ENCODE measurements at places on chromosomes 2 and 18.

GRCh38 chr2:196293751-196294515 lies 122.6 kb upstream of the STK17B start:
- DNase-seq: no peak

DNA sequence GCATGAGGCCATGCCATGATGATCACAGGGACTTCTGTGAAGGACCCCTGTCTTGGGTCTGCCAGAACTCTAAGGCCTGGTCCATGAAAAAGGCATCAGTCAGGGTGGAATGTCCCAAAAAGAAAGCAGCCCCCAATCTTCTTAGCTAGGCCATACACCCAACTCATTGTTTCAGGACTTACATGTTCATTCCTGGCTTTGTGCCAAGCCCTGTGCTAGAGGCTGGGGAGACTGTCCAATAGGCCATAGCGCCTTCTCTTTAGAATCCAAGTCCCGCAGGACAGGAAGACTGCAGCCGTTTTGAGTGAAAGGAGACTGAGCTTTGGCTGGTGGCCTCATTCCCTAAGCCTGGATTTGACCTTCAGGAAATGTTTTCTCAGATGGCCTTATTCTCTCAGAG lies 247.3 kb downstream of the PRKCE start:
- DNase-seq: no peak

- DNase-seq: no peak
Observed at GRCh38 chr2:38533757-38534545, 68.8 kb downstream of the HNRNPLL start.

DNA sequence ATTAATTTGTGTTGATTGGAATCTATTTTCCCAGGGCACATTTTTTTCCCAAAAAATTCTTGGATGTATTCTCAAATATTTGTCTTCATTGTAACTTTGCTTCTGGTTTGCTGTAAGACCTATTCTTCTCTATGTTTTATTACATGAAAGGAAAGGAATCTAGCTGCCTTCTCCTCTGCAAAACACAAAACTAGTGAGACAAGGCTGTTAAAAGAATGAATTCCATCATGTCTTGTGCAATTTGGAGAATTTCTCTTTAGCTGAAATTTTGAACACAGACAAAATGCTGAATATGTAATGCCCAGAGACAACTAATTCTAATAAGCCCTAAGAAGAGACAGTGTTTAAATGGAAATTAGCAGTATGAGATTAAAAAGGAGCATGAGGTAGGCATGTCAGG lies 275.9 kb downstream of the CDH20 start:
- no peak for DNase-seq

GRCh38 chr18:76708722-76709353 lies 113.5 kb upstream of the ZNF236 start:
- DNase-seq: no peak

DNA sequence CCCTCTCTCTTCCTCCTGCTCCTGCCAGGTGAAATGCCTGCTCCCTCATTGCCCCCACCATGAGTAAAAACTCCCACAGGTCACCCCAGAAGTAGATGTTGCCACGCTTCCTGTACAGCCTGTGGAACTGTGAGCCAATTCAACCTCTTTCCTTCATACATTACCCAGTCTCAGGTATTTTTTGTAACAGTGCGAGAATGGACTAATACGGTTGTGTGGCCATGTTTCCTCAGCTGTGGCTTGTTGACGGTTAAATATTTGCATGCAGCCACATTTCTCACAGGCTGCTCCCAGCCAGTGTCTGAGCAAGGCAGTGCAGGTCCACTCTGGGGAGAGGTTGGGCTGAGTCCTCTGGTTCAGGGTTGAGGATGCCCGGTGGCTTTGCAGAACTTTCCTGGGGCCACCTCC lies 27.8 kb upstream of the COPS8 start:
- no peak for DNase-seq

GRCh38 chr18:11657554-11657953 lies 31.5 kb upstream of the GNAL start:
- no peak for DNase-seq

- DNase-seq: no peak
Observed at GRCh38 chr18:45553723-45554388, 61.4 kb upstream of the SLC14A2 start.

- no peak for DNase-seq
Observed at GRCh38 chr2:229141424-229142025, 129.6 kb downstream of the PID1 start.

- DNase-seq: no peak
Observed at GRCh38 chr18:25597476-25597875, 245.5 kb upstream of the ZNF521 start.

Data from activated CD4-positive, alpha-beta T cell treated with anti-CD3 and anti-CD28 coated beads, Interleukin-2, amount 10 ng/mL, durations not matched to agents 7 days and 5 days (primary cell).